ENCODE measurements at places on chromosomes 1 and 21.

DNA sequence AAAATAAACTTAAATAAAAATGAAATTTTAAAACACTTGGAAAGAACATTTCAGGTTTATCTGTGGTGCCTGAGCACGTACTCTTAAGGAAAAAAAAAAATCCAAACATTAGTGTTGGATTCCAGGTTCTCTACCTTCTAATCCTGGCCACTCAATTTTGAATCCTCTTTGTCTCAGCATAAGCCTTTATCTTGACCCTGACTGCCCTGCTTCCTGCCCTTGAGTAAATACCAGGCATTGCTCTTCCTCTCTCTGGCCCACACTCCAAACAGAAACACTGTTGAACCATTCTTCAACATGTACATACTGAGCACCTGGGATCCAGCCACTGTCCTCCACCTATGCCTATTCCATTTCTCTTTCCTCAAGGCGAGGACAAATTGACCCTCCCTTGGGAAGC lies 11.4 kb upstream of the VANGL1 start:
- DNase-seq, result no peak

GRCh38 chr21:39869141-39869818 lies 2.0 kb downstream of the PCP4 start:
- DNase-seq, result no peak

- DNase-seq, result no peak
Measured at GRCh38 chr1:225940385-225941151, 452 bp downstream of the LEFTY2 start.

GRCh38 chr1:229905031-229905545 lies 161.9 kb upstream of the GALNT2 start:
- no peak for DNase-seq

DNA sequence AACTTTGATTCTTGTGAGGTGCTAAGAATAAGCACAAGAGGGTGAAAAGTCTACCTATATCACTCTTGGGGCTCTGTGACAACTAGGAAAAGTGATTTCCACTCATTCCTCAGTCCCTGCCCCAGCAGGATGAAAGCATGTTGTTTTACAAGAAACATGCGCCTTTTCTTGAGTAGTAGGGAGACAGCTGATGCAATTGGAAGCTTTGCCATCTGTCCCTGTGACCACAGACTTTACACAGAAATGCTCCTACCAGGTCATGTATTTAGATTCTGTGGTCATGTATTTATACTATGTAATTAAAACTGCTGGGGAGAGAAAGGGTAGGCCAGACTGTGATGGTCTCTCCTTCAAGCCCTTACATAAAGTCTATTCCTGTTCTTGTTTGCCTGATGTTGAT lies 445.5 kb downstream of the PTPRC start:
- DNase-seq, result no peak

DNA sequence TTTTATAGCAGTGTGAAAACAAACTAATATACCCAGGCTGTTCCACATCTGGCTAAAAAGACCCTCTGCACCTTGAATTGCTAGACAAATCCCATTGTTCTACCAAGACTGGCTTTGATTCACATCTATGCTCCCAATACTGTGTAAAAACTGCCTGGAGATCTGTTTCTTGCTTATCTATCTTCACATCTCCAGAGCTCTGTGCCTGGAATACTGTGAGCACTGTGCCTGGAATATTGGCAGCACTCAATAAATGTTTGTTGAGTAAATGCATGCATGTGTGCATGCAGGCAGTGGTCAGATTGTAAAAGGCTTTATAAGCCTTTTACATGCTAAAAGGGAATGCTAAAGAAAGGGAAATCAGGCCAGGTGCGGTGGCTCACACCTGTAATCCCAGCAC lies 75.5 kb upstream of the APP start:
- no peak for DNase-seq

GRCh38 chr21:38691631-38692030 lies 114.1 kb upstream of the ETS2 start:
- no peak for DNase-seq

DNA sequence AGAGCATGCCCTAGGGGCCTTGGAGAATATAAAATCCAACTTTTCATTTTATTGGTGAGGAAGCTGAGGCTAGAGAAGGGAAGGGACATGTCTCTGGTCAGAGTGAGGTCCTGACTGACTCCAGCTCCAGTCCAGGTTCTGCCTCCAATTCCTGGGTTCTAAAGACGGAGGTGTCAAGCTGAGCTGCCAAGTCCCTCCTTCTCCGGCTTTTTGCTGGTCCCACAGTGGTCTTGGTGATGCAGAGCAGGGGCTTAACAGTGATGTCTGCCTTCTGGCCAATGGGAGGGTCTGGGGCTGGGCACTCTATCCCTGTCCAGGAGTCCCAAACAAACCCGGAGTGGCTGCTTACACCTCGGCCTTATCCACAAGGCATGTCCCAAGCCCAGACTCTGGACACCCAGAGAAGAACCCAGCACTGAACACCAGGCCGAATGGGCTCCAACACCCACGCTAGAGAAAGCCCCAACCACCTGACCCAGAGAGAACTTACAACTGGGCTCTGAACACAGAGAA lies 104.8 kb downstream of the EBNA1BP2 start:
- no peak for DNase-seq

DNA sequence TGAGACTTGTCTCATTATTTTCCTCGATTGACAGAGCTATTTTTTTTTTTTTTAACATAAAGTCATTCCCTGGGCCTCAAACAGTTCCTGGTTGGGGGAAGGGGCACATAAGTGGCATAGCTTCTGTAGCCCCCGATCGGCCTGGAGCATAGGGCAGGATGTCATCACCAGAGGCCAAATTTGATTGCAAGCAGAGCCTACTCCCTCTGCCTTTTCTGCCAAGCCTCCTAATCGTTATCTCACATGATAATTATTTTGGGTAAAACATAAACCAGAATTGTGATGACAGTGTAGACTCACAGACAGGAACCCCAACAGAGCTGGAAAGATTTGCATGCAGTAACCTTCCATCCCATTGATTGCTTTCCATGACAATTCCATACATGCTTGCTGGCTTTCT lies 404.8 kb downstream of the PCP4 start:
- DNase-seq, result no peak

DNA sequence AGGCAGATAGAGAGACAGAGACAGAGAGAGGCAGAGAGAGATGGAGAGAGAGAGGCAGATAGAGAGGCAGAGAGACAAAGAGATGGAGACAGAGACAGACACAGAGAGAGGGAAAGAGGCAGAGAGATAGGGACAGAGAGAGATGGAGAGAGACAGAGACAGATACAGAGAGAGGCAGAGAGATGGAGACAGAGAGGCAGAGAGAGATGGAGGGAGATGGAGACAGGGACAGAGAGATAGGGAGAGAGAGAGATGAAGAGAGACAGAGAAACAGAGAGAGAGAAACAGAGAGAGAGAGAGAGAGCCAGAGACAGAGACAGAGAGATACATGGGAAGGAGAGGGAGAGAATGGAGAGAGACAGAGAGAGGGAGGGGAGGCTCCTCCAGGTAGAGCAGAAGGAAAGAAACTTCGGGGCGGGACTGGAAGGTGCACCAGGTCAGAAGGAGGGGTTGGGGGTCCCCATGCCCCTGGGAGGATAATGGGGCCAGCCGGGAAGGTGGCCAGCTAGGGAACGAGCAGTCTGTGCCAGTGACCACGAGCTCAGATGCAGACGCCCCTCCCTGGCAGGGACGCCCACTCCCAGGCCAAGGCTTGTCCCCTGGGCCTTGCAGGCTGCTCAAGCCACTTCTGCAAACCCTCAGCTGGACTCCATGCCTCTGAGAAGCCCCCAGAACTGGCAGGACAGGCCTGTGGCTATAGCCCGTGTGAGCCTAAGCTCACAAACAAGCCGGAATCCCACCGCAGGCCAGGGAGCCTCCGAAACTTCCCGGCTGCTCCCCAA lies 3.3 kb downstream of the FNDC10 start:
- no peak for DNase-seq

DNA sequence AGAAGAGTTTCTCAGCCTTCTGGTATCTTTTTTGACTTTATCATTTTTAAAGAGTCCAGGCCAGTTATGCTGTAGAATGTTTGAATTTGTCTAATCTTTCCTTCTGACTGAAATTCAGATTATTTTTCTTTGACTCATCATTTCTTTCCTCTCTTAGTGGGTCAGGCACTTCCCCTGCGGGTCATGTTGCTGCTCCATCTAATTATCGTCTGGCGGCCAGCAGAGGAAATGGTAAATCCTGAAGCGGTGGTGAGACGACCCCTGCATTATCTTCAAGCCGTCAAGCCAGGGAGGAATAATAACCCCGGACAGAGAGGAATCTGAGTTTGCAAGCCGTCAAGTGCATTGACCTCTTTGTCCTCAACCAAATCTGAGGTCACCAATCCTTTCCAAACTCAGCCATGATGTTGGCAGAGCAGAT lies 102.1 kb downstream of the ADSS2 start:
- DNase-seq, result no peak

GRCh38 chr1:234578735-234579134 lies 31.2 kb downstream of the IRF2BP2 start:
- no peak for DNase-seq

DNA sequence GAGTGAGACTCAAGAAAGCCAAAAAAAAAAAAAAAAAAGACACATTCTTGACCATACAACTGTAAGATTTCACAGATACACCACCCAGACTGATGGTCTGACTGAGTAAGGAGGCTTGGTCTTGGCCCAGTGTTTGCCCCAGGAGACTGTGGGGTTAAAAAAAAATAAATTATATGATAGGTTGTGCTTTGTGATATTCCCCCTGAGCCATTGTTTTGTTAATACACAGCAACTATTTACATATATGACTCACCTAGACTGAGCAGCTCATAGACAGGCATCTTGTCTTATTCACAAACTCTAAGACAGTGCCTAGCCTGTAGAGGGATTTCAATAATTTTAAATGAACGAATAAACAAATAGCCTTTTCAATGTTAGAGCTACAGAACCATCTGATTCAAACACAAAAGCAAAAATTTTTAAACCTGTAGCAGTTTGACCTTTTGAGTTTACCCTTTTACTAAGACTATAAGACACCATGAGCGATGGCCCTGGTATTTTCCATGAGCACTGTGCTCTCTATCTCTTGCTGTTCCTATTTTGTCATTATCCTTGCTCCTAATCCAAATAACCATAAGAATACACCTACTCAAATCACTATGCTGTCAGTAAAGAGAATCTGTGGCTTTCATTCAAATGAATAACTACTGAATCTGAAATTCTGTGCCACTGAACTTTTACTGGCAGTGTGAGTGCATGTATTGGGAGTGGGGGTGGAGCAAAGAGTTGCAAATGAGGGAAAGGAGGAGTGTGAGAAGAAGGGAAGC lies 199.4 kb upstream of the PTBP2 start:
- no peak for DNase-seq

GRCh38 chr1:206768472-206769303 lies 1.9 kb upstream of the IL19 start:
- no peak for DNase-seq

GRCh38 chr1:94056996-94057395 lies 64.0 kb downstream of the ABCA4 start:
- DNase-seq, result no peak

DNA sequence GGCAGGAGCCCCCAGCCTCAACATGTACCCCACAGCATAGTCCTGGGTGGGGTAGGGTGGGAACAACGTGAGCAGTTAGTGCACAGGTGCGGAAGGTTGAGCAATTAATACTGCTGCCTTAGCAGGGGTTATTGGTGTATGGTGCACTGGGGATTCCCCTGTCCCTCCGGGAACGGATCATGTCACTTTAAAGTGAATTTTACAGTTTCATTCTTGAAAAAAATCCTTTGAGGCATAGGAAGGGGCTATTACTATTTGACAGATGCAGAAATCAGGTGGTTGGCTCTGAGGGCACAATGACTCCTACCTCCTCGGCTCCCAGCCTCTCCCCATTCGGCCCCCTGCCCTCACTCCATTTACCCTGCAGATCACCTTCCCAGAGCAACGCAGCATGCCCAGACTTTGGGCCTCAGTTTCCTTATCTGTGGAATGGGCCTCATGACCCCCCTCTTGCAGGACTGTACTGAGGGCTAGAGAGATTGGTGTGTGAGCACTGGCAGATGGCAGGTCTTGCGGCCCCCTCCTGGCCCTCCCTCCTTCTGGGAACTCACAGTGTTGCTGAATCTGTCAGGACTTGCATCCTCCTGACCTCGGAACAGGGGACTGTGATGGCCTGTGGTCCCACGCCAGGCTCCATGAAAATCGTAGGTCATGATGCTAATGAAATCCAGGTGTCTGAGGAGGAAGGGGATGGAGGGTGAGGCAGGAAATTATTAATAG lies 5.1 kb upstream of the MYBPH start:
- no peak for DNase-seq

DNA sequence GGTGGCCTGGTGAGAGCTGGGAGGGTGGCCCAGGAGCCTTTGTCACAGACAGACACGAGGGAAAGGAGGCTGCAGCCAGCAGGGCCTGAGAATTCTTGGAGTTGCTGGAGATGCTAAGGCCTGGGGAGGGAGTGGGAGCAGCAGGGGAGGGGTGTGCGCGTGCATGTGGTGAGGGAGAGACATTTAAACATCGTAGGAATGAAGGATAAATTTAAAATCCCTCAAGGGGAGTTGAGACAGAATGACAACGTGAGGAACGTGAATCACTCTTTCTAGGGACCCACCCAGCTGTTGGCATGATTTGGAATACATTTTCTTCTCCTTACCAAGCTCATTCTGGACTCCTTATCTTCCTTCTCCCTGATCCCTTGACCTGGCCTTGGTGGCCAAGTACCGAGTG lies 73.3 kb upstream of the CACNA1E start:
- DNase-seq, result no peak

DNA sequence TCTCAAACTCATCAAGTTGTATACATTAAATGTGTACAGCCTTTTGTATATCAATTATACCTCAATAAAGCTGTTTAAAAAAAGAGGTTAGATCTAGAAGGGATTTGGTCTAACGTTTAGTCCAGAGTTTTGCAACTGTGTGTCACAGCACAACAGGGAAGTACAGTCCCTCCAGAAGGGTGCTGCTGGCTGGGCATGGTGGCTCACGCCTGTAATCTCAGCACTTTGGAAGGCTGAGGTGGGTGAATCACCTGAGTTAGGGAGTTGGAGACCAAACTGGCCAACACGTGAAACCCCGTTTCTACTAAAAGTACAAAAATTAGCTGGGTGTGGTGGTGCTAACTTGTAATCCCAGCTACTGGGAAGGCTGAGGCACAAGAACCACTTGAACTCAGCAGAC lies 78.3 kb upstream of the HAO2 start:
- DNase-seq, result no peak

- DNase-seq, result no peak
Measured at GRCh38 chr1:234979296-234980279, 149.0 kb downstream of the TOMM20 start.

- DNase-seq, result no peak
Measured at GRCh38 chr21:29193072-29193471, 62.6 kb downstream of the MAP3K7CL start.

GRCh38 chr1:20555025-20555757 lies 2.8 kb downstream of the FAM43B start:
- DNase-seq, result peak; percentile 16

GRCh38 chr1:40076895-40077312 lies 20.1 kb downstream of the PPT1 start:
- DNase-seq, result peak; percentile 22

- no peak for DNase-seq
Measured at GRCh38 chr1:192726820-192727504, 81.9 kb upstream of the RGS2 start.

Measured in hippocampal formation (tissue), 2 donors.